ENCODE measurements at places on chromosomes 3 and 15. TPM values are rescaled to one million over a fixed set of nuclear protein-coding genes. Genes with fewer than 3 reads are reported as not detected.
A peak's percentile ranks its signal among the peaks of the same experiment; 100 is the strongest.

GRCh38 chr3:103617961-103618360 lies 1183.1 kb downstream of the ZPLD1 start:
- no peaks in the 10 kb centered on the region for H3K36me3 ChIP-seq
- DNase-seq: no peak
- H3K4me1 ChIP-seq: no peaks in the 10 kb centered on the region

Gene SYNM
- 258 TPM for total RNA-seq

Gene TRAIP
- total RNA-seq: 0.98 TPM

- no peak overlapping the region for H3K4me3 ChIP-seq
- no peaks in the 10 kb centered on the region for H3K36me3 ChIP-seq
- H3K27me3 ChIP-seq: no peaks in the 10 kb centered on the region
- DNase-seq: no peak
- H3K4me1 ChIP-seq: peaks cover 7% of the 10 kb centered on the region
Observed at GRCh38 chr15:73518876-73519733, 76.1 kb downstream of the REC114 start.

DNA sequence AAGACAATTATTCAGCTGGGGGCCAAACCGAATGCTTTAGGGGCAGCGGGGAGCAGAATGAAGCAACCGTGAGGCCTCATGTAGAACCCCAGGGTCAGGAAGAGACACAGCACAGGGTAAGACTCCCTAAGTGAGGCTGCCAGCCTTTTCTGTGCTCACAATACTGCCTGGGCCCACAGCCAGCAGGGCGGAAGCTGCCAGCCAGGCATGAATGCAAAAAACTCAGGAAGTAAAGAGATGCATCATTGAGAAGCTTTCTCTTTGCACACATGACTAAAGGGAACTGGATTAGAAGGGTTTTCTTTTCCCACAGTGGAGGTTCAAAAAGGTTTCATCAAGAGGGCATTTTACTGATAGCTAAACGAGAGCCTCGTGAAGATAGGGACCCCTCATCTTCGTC lies 33.3 kb downstream of the CA12 start:
- no peaks in the 10 kb centered on the region for H3K36me3 ChIP-seq
- no peaks in the 10 kb centered on the region for H3K4me1 ChIP-seq
- H3K27ac ChIP-seq: no peak overlapping the region
- peak; percentile 66 for DNase-seq
- no peaks in the 10 kb centered on the region for H3K27me3 ChIP-seq
- H3K4me3 ChIP-seq: no peak overlapping the region

DNA sequence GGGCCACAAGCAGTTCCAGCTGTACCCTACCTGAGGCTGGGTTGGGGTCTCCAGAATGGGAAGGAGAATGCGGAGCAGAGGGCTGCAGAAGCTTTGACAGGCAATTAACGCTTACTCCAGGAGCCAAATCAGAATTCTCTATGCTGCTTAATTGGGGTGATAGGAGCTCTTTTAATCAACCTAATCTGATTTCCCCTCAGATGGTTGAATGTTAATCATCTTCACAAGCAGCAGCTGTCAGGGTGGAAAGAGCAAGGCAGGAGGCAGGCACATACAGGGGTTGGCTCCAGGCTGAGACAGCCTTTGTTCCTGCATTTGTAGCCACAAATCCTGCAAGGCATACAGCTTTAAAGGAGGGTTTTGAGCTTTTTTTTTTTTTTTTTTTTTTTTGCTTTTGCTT lies 2.6 kb downstream of the CILP start:
- no peaks in the 10 kb centered on the region for H3K4me1 ChIP-seq
- no peak overlapping the region for H3K27ac ChIP-seq
- H3K4me3 ChIP-seq: no peak overlapping the region
- DNase-seq: no peak
- no peaks in the 10 kb centered on the region for H3K36me3 ChIP-seq
- H3K27me3 ChIP-seq: no peaks in the 10 kb centered on the region

- DNase-seq: no peak
- no peaks in the 10 kb centered on the region for H3K36me3 ChIP-seq
- H3K4me3 ChIP-seq: no peak overlapping the region
- H3K27me3 ChIP-seq: no peaks in the 10 kb centered on the region
- H3K4me1 ChIP-seq: no peaks in the 10 kb centered on the region
Observed at GRCh38 chr3:55675478-55675877, 188.4 kb upstream of the WNT5A start.

Gene NR2E3
- total RNA-seq: not detected

DNA sequence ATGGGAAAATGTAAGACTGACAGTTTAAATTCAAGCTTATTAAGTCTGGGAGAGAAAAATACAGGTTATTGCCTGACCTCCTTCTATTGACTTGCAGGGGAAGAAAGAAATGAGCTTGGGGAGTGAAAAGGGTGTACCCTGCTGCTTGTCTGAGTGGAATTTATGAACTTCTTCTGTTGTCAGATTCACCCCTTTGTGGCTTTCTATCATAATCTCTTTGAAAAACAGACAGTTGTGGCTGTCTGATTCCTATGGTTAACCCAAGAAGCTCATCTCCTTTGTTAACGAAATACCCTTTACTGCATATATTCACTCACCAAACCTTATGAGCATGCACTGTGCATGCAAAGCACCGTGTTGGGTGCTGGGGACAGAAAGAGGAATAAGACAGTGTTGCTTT lies 22.5 kb downstream of the GPD1L start:
- H3K36me3 ChIP-seq: peaks cover 11% of the 10 kb centered on the region
- H3K27me3 ChIP-seq: no peaks in the 10 kb centered on the region
- no peak overlapping the region for H3K4me3 ChIP-seq
- no peaks in the 10 kb centered on the region for H3K4me1 ChIP-seq
- H3K27ac ChIP-seq: no peak overlapping the region
- no peak for DNase-seq

- DNase-seq: no peak
- H3K36me3 ChIP-seq: no peaks in the 10 kb centered on the region
- no peak overlapping the region for H3K4me3 ChIP-seq
Observed at GRCh38 chr3:108106031-108106430, 15.2 kb upstream of the CD47 start.

DNA sequence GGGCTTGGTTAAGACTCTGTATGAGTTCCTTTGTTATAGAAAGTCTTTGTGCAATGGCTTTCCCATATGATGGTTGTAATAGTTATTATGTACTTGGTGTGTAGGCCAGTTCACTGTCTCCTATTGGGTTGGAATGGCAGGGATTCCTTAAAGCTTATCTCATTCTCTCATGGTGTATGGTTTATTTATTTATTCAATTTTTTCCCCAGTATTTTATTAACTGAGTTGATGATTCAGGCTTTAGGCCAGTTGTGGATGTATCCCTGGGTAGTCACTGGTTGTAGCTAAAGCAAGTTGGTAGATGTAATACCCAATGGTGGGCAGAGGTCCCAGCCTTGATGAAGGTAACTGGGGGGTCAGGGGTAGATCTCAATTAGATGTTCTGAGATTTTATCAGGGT lies 349.4 kb downstream of the DOCK3 start:
- H3K4me3 ChIP-seq: no peak overlapping the region
- no peaks in the 10 kb centered on the region for H3K36me3 ChIP-seq
- no peaks in the 10 kb centered on the region for H3K27me3 ChIP-seq
- H3K27ac ChIP-seq: no peak overlapping the region
- DNase-seq: no peak

DNA sequence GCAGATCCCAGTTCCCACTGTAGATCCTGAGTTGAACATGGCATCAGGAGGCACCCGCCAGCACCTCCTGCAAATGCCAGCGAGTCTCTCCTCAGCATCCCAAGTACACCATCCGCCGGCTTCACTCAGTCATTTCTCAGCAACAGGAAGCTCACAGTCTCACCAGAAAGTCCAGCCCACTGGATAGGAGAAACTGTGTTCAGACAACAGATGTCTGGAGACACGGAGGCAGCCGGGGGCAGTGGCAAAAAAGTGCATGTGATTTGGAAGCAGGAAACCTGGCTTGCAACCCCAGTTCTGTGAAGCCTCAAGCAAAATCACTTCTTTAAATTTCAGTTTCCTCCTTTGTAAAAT lies 68.7 kb downstream of the SRGAP3 start:
- no peaks in the 10 kb centered on the region for H3K27me3 ChIP-seq
- no peaks in the 10 kb centered on the region for H3K36me3 ChIP-seq
- no peak for DNase-seq
- no peak overlapping the region for H3K4me3 ChIP-seq

DNA sequence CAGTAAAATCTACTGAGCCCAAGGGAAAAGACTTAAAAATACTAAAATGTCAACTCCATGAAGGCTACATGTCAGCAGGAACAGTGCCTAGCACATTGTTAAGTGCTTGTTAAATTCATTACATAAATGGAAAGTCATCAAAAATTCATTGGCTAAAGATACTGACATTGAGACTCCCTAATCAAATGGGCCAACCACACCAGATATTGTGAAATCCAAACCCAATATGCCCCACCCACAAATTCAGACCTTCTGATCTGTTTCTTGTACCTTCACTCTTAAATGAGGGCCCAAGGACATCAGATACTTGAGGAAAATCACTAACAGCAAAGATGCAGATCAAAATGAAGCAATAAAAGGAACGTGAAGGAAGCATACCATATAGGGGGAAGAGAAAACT lies 20.7 kb downstream of the MRPS22 start:
- no peak overlapping the region for H3K4me3 ChIP-seq
- no peak for DNase-seq
- H3K4me1 ChIP-seq: no peaks in the 10 kb centered on the region
- peaks cover 97% of the 10 kb centered on the region for H3K36me3 ChIP-seq
- no peaks in the 10 kb centered on the region for H3K27me3 ChIP-seq

- no peaks in the 10 kb centered on the region for H3K4me1 ChIP-seq
- H3K36me3 ChIP-seq: no peaks in the 10 kb centered on the region
Observed at GRCh38 chr3:123036352-123037014, 8.9 kb upstream of the SEMA5B start.

Gene KLHDC8B
- 80.9 TPM for total RNA-seq

DNA sequence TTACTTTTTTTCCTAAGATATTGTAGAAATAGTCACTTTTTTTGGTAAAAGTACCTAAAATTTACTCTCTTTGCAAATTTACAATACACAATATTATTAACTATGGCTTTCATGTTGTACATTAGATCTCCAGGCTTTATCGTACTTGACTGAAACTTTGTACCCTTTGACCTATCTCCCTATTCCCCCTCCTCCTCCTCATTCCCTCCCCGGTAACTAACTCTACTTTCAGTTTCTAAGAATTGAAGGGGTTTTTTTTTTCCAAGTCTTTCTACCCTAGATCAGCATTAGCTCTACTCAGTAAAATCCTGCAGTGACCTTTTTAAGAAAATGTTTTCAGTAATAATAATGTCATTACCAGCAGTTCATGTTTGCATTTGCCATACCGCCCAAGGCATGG lies 10.1 kb downstream of the HACL1 start:
- DNase-seq: no peak
- H3K27ac ChIP-seq: no peak overlapping the region
- no peaks in the 10 kb centered on the region for H3K4me1 ChIP-seq
- no peaks in the 10 kb centered on the region for H3K27me3 ChIP-seq
- H3K36me3 ChIP-seq: peaks cover 35% of the 10 kb centered on the region

Gene SNX22
- 12.4 TPM for total RNA-seq

Gene ECE2
- not detected for total RNA-seq

Gene SMARCC1
- total RNA-seq: 11.6 TPM

Gene DOCK3
- total RNA-seq: 4.6 TPM

GRCh38 chr3:14844386-14845170 lies 25.8 kb downstream of the FGD5 start:
- H3K27me3 ChIP-seq: no peaks in the 10 kb centered on the region
- peaks cover 65% of the 10 kb centered on the region for H3K4me1 ChIP-seq
- H3K36me3 ChIP-seq: no peaks in the 10 kb centered on the region
- H3K27ac ChIP-seq: no peak overlapping the region
- no peak for DNase-seq

GRCh38 chr3:86152620-86153019 lies 838.3 kb downstream of the VGLL3 start:
- no peaks in the 10 kb centered on the region for H3K4me1 ChIP-seq
- no peaks in the 10 kb centered on the region for H3K27me3 ChIP-seq
- H3K27ac ChIP-seq: no peak overlapping the region
- H3K4me3 ChIP-seq: no peak overlapping the region
- DNase-seq: no peak

Gene HESX1
- total RNA-seq: 1.2 TPM

Gene ALG1L2
- total RNA-seq: not detected

Gene TMEM207
- total RNA-seq: not detected

- no peaks in the 10 kb centered on the region for H3K36me3 ChIP-seq
- peak overlapping the region; percentile 22 for H3K27ac ChIP-seq
- H3K27me3 ChIP-seq: no peaks in the 10 kb centered on the region
Observed at GRCh38 chr15:85024509-85025336, 43.1 kb downstream of the PDE8A start.

DNA sequence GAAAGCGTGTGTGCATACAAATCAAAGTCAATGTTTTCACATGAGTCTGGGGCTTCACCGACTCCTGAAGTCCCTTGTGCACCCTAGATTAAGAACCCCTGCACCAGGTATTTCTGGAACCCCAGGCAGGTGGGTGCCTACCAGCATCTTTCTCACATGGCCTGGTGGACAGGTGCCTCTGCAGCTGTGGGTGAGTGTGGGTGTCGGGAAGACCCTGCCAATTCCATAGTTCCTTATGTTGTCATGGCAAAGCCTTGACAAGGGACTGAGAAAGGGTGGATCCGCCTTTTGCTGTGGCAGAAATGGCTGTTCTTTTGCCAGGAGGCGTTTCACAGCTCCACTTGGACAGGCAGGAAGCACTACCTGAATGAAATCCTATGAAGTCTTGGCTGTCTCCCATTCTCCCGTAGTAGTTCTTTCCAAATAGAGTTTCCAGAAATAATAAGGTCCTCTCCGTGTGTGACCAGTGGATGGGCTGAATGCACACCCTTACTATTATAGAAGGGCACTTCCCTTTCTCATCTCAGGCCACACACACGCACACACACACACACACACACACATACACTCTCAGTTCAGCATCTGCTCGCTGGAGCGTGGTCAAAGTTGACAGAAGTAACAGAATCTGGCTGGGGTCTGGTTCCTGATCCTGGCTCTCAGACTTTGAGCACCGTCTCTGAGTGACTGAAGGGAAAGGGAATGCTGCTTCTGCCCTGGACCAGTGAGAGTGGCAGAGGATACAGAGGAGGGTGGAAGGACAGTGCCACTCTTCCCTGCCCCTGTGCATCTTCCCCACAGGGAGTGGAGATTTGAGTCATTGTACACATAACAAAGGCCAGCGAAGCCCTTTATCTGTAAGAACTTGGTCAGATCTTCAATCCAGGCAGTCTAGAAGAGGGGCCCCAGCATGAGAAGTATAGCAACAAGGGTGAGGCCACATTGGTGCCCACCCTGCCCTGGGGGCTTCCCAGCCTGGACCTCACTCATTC lies 38.7 kb downstream of the PDIA5 start:
- H3K27me3 ChIP-seq: no peaks in the 10 kb centered on the region
- no peaks in the 10 kb centered on the region for H3K4me1 ChIP-seq
- peaks cover 35% of the 10 kb centered on the region for H3K36me3 ChIP-seq
- DNase-seq: no peak
- H3K4me3 ChIP-seq: no peak overlapping the region

DNA sequence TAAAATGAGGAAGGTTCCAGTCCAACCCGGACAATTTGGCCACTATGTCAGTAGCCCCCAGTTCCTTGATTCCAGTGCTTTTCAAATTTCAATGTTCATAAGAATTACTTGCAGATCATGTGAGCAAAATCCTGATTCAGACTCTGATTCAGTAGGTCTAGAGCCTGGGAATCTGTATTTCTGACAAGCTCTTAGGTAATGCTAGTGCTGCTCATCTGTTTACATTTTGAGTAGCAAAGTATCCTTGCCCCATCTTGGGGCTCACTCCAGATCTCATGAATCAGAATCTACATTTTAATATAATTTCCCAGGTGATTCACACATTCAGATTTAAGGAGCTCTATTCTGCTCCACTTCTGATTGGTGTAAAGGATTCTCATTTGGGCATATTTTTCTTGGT lies 142.0 kb downstream of the NAALADL2 start:
- DNase-seq: no peak
- no peaks in the 10 kb centered on the region for H3K4me1 ChIP-seq
- no peaks in the 10 kb centered on the region for H3K36me3 ChIP-seq
- no peaks in the 10 kb centered on the region for H3K27me3 ChIP-seq
- no peak overlapping the region for H3K27ac ChIP-seq
- no peak overlapping the region for H3K4me3 ChIP-seq

Gene BAHD1
- 19.2 TPM for total RNA-seq
